Prostate gland (tissue), 2 donors: ENCODE measurements at places on chromosomes 11 and 22. TPM values are rescaled to one million over a fixed set of nuclear protein-coding genes. Genes with fewer than 3 reads are reported as not detected.

DDTL gene
- not detected for total RNA-seq

PHLDA2 gene
- 20.4 TPM for total RNA-seq

MFNG gene
- total RNA-seq = 7.3 TPM

ZNF214 gene
- 3.1 TPM for total RNA-seq

GAL3ST1 gene
- 1.1 TPM for total RNA-seq

WBP2NL gene
- 12.7 TPM for total RNA-seq

IGF2 gene
- total RNA-seq = 4.1 TPM

PGGHG gene
- 18.4 TPM for total RNA-seq
